ENCODE measurements at places on chromosomes 6 and 20. TPM values are rescaled to one million over a fixed set of nuclear protein-coding genes. Genes with fewer than 3 reads are reported as not detected.

DNA sequence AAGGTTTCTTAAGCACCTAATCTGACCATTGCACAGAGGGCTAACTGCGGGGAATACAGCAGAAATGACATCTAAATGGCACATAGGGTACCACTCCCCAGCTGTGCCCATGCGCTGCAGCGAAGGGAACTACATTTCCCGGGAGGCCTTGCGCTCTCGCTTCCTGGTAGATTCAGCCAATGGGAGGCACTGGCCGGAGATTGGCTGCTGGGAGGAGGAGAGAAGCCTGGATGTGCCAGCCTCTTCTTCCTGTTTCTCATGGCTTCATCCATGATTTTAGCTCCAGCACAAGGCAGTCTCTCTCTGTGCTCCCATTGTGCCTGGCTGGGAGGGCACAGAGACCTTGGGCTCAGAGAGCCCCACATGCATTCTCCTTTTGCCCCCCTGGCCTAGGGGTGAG lies 101.7 kb upstream of the FOXA2 start:
- no peaks in the 10 kb centered on the region for H3K36me3 ChIP-seq
- H3K27me3 ChIP-seq, result no peaks in the 10 kb centered on the region
- peak; percentile 44 for DNase-seq
- H3K4me3 ChIP-seq, result no peak overlapping the region
- H3K27ac ChIP-seq, result no peak overlapping the region

Gene EMILIN3
- not detected for total RNA-seq

- no peak overlapping the region for H3K27ac ChIP-seq
- no peaks in the 10 kb centered on the region for H3K36me3 ChIP-seq
- H3K4me3 ChIP-seq, result no peak overlapping the region
- H3K4me1 ChIP-seq, result peaks cover 5% of the 10 kb centered on the region
Measured at GRCh38 chr20:44609006-44609515, 26.7 kb downstream of the PKIG start.

DNA sequence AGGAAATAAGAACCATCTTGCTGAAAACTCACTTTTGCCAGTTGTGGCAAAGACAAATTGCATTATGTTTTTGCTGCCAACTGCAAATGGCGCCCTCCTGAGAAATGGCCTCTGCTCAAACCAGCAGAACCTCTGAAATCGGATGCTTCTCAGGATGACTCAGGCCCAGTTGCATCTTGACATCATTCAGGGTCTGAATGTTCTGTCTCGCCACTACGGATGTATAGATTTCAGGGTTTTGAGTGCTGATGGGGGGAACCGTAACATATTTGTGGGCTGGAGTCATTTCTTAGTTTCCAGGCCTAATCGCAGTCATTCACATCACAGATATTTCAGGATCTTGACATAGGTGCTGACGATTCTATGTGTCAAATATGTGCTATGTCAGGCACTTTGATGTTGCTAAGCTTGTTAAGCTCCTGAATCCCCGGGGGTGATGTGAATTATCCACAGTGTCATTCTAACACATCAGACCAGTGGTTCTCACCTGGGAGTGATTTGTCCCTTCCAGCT lies 207.1 kb downstream of the NFATC2 start:
- DNase-seq, result no peak
- H3K4me1 ChIP-seq, result peaks cover 30% of the 10 kb centered on the region

DNA sequence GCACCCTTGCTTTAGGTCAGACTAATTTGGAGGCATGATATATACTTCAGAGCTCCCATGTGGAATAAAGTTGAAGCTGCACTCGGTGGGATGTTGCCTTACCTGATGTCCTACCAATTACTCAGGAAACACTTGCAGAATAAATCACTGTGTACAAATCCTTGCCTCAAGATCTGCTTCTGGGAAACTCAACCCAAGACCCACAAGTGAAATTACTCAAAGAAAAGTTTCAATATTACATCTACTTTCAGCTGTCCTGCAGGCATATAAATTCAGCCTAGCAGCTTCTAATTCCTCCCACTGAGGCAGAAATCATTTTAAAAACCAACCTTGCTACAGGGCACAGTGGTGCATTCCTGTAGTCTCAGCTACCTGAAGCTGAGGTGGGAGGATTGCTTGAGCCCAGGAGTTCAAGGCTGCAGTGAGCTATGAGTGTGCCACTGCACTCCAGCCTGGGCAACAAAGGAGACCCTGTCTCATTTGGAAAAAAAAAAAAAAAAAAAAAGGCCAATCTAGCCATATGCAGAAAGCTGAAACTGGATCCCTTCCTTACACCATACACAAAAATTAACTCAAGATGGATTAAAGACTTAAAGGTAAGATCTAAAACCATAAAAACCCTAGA lies 20.7 kb upstream of the DCDC2 start:
- peaks cover 15% of the 10 kb centered on the region for H3K27me3 ChIP-seq
- no peaks in the 10 kb centered on the region for H3K4me1 ChIP-seq
- no peak overlapping the region for H3K27ac ChIP-seq
- no peak for DNase-seq

DNA sequence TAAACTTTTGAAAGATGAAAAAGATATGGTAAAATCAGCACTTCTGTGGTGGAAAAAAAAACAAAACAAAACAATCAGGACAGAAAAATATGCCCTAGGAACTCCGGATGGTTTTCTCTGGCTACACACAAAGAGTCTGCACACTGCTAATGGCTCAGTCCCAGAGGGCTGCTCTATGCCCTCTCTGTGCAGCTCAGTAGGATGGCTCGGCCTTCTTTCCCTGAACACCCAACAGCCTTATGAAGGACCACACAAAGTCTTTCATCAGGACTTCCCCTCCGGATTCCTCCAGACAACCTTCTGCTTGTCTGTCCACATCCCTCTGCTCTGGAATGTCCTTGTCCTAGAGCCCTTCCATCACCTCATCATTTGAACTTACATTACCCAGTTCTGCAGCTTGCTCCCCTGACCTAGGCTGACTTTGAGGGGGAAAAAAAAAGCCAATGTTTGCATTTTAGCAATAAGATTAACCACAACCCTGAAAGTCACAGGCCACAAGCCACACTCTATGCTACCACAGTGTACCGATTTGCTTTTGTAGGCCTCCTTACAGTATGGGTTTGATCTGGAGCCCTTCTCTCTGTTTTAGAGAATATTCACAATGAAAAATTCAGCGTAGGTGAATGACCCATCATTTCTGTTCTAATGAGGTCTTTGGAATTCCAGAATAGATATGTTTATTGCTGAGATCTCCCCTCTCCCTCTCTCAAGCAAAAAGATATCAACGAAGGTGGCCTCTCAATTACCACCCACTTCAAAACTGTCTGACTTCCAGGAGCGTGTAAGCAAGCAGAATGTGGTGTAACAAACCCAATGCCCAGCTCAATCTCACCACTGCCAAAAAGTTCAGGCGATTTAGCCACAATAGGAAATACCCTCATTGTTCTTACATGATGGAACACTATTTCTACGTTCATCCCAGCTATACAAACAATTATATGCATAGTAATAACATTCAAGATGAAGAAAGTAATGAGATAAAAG lies 164.0 kb downstream of the GMDS start:
- no peak for DNase-seq
- H3K27ac ChIP-seq, result no peak overlapping the region
- no peak overlapping the region for H3K4me3 ChIP-seq
- H3K36me3 ChIP-seq, result no peaks in the 10 kb centered on the region

DNA sequence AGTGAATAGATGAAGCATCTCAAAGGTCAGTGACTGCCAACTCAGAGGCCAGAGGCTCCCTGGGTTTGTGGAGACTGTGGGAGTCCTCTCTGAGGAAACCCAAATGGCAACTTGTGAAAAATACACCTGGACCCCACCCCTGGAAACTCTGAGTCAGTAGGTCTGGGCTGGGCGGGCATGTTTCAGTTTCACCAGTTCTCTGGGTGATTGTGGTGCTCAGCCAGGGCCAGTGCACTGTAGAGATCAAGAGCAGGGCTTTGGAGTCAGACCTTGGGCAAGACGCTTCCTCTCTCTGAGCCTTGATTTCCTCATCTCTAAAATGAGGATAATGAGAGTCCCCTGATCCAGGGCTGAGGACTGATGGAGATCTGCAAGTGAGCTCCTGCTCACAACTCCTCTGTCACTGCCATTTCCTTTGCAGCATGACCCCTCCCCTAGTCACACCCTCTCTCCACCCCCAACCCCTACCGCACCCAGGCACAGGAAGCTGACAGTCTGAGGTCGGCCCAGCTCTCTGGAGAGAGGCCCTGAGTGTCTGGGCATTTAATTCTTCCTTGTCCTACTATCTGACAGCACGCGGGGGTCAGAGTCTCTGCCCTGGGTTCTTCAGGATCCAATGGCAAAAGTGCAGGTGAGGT lies 5.1 kb downstream of the DEF6 start:
- no peaks in the 10 kb centered on the region for H3K27me3 ChIP-seq
- peaks cover 41% of the 10 kb centered on the region for H3K4me1 ChIP-seq
- H3K36me3 ChIP-seq, result peaks cover 6% of the 10 kb centered on the region
- H3K4me3 ChIP-seq, result no peak overlapping the region
- peak overlapping the region; percentile 57 for H3K27ac ChIP-seq

All from K562 (cell line).